Heart right ventricle (tissue), 16 donors: ENCODE measurements at places on chromosomes 5 and 9. TPM values are rescaled to one million over a fixed set of nuclear protein-coding genes. Genes with fewer than 3 reads are reported as not detected.

GRCh38 chr9:71984403-71984802, 73.0 kb downstream of the C9orf85 start:
- peak; percentile 64 for DNase-seq
- no peaks in the 10 kb centered on the region for H3K27me3 ChIP-seq
- no peaks in the 10 kb centered on the region for H3K36me3 ChIP-seq
- no peak overlapping the region for H3K4me3 ChIP-seq

DNA sequence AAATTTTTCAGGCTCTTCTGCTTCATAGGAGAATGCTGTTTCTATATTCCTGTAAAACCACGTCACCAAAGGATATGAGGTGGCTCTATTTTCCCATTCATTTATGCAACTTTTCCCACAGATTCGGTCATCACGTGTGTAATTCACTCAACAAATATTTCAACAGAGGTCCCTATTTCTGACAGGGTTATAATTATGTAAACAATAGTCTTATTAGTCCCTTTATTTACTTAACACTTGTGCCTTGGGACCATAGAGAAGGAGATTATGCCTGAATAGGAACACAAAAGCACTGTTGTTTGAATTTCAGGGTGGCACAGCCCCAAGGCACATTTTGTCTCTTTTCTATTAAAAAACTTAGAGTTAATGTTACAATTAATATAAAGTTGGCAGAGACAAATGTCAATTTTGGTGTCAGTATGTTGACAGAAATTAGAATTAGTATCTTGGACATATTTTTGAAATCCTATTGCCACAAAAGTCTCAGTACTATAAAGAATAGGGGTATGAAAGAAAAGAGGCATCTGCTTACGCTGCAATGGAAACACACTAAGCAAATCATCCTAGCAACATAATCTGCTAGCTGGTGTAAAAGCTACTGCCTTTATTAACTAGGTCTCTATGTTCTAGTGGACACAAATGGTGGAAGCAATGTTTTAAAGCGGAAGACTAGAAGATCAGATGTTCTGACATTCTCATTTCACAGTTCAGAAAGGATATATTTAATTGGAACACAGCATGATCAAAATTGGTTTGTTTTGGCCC, 229.1 kb upstream of the TBCA start:
- peaks cover 24% of the 10 kb centered on the region for H3K36me3 ChIP-seq
- DNase-seq = no peak
- H3K4me1 ChIP-seq = peaks cover 11% of the 10 kb centered on the region
- H3K4me3 ChIP-seq = no peak overlapping the region
- H3K27me3 ChIP-seq = no peaks in the 10 kb centered on the region

DNA sequence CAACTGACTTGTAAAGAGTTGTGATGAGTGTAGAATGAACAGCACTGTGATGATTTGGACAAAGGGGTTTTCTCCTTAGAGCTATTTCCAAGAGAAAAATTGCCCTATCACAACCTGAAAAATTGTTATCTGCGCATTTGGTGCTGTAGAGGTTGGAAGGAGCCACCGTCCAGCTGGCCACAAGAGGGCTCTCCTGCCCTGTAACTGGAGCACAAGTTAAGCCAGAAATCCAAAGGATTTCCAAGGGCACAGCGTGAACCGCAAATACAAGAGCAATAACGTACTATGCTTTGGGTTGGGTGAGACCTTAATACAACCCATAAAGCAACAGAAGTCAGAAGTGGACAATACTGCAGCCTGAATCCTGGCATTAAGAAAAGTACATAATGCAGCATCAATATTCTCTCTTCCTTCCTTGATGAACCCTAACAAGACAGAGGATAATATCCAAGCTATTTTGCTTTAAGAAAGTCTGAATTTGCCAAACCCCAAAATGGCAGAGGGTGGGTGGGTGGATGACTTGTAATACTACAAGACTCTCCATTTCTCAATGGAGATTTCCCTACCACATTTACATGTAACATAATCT, 56.8 kb upstream of the SMIM32 start:
- H3K27me3 ChIP-seq = no peaks in the 10 kb centered on the region
- H3K27ac ChIP-seq = no peak overlapping the region

DNA sequence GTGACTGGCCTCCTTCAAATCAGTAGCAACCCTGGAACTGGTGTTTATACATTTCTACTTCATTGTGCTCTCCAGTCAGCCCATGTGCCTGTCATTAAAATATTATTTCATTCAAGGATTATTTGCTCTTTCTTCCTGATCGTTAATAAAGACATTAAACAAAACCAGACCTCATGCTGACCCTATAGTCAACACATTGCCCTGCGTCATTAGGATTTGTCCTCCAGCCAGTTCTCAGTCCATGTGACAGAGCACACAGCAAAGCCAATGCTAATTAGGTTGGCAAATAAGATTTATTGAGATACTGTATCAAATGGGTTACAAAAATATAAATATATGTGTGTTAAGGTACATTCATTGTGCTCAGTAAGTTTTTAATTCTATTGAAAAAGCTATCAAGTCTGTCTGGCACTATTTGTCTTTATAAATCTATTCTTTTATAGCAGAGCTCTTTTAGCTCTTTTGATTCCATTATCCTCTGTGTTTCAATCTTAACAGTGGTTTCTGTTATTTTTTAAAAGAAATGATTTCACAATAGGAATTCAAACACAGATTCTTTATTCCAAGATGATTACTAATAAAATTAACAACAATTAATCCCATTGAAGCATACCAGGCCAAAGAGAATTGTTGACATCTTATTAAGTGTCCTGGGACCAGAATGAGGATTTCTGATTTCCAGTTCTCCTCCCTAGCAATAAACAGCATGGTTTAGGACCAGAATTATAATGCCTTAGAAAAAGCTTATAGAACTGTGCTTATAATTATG, 209.4 kb upstream of the RGMB start:
- H3K36me3 ChIP-seq = no peaks in the 10 kb centered on the region
- no peak overlapping the region for H3K4me3 ChIP-seq
- H3K4me1 ChIP-seq = no peaks in the 10 kb centered on the region
- H3K27me3 ChIP-seq = no peaks in the 10 kb centered on the region
- no peak overlapping the region for H3K27ac ChIP-seq
- DNase-seq = no peak

GRCh38 chr5:33531824-33532223, 91.1 kb downstream of the TARS1 start:
- no peaks in the 10 kb centered on the region for H3K4me1 ChIP-seq
- no peaks in the 10 kb centered on the region for H3K27me3 ChIP-seq
- no peak overlapping the region for H3K27ac ChIP-seq
- no peak for DNase-seq
- H3K36me3 ChIP-seq = peaks cover 2% of the 10 kb centered on the region
- H3K4me3 ChIP-seq = no peak overlapping the region

DNA sequence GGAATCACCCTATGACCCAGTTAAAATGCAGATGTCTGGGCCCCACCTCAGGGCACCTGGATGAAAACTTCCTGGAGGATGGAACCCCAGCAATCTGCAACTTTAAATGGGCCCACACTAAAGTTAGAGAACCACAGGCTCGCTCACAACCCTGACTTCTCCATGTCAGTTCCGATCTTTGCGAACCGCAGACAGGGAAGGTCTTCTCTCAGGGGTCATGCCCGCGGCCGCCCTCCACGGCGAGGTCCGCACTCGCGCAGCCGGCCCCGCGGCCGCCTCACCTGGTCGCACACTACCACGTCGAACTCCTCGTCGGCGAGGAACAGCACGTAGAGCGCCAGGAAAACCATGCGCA, 499 bp downstream of the ALG2 start:
- peaks cover 72% of the 10 kb centered on the region for H3K4me1 ChIP-seq
- peak overlapping the region; percentile 95 for H3K27ac ChIP-seq
- peaks cover 52% of the 10 kb centered on the region for H3K36me3 ChIP-seq
- H3K4me3 ChIP-seq = peak overlapping the region; percentile 94
- no peak for DNase-seq

DNA sequence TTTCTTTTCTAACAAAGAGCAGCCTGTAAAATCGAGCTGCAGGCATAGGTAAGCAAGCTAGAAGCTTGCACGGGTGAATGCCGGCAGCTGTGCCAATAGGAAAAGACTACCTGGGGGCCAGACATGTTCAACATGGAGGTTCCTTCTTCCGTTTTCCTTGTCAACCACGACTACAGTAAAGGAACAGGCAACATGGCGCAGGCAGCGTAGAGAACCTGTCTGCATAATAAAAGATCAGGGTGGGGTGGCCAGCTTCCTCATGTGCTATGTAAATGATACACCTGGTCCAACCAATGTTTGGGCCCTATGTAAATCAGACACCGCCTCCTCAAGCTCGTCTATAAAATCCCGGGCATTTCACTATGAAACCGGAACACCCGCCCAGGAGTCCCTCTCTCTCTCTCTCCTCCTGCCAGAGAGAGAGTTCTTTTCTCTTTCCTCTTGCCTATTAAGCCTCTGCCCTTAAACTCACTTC, 103.8 kb upstream of the LIFR start:
- H3K4me1 ChIP-seq = peaks cover 21% of the 10 kb centered on the region
- no peaks in the 10 kb centered on the region for H3K36me3 ChIP-seq
- peak; percentile 18 for DNase-seq
- H3K27me3 ChIP-seq = no peaks in the 10 kb centered on the region
- peak overlapping the region; percentile 29 for H3K4me3 ChIP-seq

DNA sequence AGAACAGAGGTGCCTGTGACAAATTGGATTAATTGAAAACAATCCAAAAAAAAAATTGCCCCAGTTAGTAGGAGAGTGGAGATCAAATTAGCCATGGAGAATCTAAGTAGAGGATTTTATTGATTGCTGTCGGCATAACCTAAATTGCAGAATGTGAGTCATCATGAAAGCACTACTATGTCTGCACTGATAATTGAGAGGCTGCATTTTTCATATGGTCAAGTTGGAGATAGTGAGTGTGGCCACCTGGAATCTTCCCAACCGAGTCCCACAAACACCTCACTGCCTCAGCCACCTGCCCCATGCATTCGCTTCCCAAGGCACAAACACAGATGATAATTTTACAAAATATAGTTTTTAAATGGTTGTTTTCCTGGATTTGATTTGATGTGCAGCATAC, 123.7 kb downstream of the NTRK2 start:
- no peak for DNase-seq
- H3K27me3 ChIP-seq = no peaks in the 10 kb centered on the region
- H3K36me3 ChIP-seq = no peaks in the 10 kb centered on the region
- H3K27ac ChIP-seq = no peak overlapping the region

Gene NIPSNAP3A
- total RNA-seq = 25.2 TPM

Gene TRIM36
- 0.40 TPM for total RNA-seq

Gene CATSPER3
- 0.82 TPM for total RNA-seq
